ENCODE measurements at places on chromosomes 16 and 17. TPM values are rescaled to one million over a fixed set of nuclear protein-coding genes. Genes with fewer than 3 reads are reported as not detected.

APRT gene
- total RNA-seq = 34.2 TPM

GRCh38 chr17:40303009-40303657, 5.8 kb upstream of the RARA start:
- DNase-seq = peak; percentile 86

- no peak for DNase-seq
Measured at GRCh38 chr17:13642188-13642587, 40.5 kb upstream of the HS3ST3A1 start.

DNA sequence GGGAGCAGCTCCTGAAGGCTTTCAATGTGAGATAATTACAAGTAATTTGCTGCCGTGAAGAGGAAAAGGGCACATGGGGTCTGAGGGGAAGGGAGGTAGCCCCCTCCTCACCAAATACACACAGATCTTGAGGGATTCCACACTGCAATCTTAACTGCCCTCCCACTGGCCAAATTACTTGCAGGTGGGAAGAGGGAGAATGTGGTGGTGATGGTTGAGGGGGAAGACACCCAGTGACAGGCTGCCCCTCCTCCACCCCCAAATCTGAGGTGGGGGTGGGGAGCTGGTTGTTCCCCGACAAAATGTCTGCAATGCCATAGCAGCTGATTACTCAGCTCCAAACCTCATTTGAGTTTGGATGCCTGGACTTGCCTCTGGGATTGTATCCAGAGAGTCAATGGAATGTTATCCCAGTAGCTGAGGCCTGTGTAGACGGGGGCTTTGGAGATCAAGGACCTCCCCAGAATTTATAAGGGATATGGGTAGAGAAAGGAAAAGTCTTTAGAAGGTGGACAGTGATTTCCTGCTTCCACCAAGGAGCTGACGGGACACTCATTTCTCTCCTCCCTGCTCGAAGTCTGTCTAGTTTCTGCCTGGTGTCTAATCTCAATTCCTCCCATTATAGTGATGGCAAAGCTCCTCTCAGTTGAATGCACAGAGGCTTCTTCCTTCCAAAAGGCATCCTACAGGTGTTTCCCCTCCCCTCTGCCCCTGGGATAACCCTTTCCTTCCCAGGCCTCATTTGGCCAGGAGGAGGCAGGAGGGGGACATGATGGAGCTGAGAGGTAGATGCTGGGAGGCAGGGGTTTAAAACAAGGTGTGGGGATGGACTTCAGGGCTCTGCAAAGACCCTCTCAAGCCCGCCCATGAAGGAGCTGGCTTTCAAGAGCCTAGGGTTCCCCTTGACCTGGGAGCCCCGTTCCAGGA, 8.7 kb downstream of the DLX4 start:
- DNase-seq = no peak

RAB37 gene
- 4.6 TPM for total RNA-seq

DNA sequence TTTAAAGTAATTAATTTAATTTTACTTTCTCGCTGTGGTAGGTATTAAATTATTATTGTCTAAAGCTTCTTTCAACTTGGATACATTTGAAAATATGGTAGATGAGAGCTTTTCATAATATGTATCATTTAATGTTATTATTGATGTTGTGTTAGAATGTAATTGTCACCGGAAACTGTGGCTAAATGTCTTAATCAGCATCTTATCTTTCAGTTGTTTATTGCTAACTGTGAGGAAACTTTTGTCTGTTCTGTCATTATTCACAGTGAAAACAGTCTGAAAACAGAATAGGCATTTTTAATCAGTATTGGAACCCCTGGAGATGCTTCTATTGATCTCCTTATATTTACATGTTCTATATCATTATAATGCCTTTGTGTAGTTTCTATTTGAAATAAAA, 120.7 kb downstream of the STXBP4 start:
- no peak for DNase-seq

Data from umbilical cord (tissue), 2 donors.